ENCODE measurements at places on chromosomes 1 and 21.

GRCh38 chr1:20867062-20867461, 80.0 kb upstream of the HP1BP3 start:
- no peak for DNase-seq

DNA sequence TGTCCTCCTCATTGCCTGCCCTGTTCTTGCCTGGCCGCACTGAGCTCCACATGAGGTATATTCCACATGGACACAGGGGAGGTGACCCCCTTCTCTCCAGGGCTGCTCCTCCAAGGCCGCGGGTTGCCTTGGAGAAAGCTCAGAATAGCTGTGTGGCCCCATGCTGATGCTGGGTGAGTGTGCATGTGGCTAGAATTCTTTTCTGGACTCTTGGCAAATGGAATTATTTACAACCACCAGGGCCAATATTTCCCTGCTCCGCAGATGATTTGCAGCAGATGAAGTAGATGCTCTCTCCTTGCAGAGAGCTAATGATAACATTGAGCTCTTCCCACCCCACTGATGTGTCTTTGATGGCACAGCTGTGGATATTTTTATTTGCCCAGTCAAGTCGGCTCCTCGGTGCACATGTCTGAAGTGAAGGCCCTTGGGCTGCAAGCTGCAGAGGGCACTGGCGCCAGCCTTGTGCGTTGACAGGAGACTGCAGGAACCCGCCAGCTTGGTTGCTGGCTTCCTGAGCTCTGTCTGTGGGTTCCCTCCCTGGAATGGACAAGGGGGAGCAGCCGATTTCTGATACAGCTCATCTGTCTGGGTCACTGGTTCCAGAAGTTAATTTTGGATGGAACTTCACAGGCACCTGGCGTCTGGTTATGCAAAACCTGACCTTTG, 404.7 kb upstream of the VAMP3 start:
- DNase-seq = no peak

GRCh38 chr1:44531785-44532566, 126.9 kb downstream of the RNF220 start:
- DNase-seq = peak; percentile 69

GRCh38 chr21:36628761-36629460, 70.0 kb upstream of the SIM2 start:
- no peak for DNase-seq

DNA sequence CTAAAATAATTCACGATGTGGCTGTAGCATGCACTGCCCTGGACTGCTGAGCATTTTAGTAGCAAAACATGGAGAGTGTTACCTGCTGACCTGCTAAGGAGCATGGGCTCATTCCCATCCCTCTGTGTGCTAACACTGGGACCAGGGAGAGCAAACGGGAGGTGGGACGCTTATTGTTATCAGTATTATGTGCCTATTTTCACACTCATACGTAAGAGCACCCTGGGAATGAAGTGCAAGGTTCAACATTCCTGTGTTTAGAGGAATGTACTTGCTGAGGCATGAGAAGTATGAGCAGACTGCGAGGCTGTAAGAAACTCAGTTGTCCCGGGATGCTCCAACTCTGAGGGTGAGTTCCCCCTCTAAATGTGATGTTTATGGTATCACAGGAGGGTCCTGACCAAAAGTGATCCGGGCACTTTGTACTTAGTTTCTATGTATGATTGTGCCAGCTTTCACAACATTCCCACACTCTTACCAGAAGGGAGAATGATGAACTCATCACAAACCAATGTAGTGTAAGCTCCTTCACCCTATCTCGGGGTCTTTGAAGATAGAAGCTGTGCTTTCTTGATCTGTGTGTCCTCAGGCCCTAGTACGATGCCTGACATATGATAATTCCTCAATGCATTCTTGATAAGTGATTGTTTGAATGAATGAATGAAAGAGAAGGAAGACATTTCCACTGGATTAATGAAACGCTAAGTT, 164.8 kb downstream of the KCNJ6 start:
- DNase-seq = no peak

DNA sequence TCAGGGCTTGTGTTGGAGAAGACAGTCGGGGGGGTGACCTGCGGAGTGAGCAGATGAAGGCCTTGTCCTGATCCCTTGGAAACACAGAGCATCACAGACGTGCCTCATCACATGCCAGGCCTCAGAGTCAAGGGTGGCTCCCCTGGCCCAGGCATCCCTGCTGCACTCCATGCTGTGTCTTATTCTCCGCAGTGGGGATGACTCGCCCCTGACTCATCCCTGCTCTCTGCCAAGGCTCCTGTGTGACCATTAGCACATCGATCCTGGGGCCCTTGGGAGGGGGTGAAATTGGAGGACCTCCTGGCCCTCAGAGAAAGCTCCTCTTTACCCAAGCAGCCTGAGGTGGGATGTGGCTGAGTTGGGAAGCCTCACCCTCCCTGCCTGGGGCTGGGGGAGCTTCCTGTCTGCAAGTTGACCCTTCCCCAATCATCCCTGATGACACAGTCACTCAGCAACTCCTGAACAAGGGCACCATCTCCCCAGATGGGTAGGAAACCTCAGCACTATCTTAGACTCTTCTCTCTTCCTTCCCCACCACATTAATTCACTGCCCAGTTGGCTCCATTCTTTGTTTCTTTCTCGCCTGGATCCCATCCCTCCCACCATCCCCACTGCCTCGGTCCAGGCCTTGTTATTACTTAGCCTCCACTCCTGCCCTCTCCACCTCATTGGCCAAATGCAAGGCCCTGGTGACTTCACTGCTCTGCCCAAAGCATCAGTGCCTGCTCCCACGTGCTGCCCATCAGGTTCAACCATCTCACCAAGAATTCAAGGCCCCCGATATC, 74.6 kb downstream of the CAMK2N1 start:
- DNase-seq = no peak

GRCh38 chr1:29793101-29793546, 556.8 kb downstream of the PTPRU start:
- peak; percentile 69 for DNase-seq

DNA sequence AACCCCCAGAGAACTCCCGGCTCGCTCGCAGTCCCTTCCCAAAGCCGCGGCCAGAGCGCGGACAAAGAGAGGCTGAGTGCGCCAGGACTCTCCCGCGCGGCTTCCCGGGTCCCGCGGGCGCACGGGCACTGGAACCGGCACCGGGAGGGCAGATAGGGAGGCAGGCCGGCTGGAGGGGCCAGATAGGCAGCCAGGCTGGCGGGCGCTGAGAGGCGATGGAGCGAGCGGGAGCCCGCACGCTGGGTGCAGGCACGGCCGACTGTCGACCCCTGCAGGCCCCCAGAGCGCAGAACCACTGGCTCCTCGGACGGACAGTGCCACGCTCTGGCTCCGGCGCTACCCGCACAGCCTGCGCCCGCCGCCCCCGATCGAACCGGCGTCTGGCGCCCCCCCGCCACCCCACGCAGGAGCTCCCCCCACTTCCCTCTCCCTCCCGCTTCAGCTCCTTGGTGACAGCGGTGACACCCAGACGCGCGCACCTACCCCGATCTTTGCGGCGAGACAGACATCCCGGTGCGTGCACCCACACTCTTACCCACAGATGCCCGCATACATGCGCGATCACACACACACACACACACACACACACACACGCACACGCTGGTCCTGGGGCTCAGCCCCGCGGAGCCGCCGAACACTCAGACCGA, 534 bp downstream of the SLC6A9 start:
- DNase-seq = peak; percentile 44

DNA sequence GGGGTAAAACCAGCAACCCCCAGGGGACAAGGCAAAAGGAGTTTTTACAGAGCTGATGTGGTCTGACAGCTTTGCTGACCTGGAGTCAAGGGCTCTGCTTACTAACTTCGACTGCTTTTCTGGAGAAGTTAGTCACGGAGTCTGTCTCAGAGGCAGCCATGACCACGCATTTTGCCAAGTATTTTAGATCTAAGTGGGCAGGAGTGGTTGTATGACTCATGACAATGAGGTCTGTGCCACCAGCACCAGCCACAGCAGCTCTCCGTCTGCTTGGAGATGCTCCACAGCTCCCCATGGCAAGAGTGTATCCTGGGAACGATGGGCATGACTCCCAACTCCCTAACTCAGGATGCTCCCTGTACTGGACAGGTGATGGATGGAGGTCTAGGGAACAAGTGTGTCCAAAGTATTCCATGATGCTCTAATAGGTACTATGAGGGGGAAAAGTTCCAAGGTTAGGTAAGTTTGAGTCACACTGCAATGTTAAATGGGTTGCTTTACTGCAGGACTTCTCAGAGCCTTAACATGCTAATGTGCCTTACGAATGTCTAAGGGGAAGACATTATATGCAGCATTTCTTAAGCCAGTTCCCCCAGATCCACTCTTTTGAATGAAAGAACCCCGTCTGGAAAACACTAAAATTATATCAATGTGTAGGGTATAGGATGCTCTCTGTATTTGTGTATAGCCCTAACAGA, 359.0 kb downstream of the HHAT start:
- no peak for DNase-seq

DNA sequence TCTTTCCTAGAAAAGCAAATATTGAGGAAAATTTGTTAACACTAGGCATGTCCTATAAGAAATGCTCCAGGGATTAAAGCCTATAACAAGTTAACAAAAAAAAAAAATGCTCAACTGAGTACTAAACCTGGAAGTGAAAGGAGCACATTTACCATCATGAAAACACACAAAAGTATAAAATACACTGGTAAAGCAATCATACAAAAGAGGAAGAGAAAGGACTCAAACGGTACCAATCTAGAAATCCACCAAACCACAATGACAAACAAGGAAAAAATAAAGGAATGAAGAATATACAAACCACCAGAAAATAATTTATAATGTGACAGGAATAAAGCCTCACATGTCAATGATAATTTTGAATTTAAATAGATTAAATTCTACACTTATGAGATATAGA, 21.2 kb downstream of the CD1E start:
- DNase-seq = no peak

DNA sequence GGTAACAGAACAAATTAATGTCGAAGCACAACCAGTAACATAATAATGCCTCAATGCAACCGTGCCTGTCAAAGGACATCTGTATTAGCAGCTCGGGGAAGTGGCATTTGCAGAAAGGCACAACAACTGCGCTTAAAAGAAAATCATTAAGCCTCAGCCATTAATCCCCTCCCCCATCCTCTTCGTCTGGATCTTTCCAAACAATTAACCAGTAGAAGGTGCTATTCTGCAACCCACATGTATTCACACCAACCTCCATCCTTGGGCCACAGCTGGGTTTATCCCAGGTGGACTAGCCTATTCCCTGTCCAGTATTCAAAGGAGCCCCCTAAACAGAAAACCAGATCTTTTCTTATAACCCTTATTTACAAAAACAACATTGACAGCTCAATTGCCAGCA, 2.6 kb downstream of the RERE start:
- no peak for DNase-seq

- DNase-seq = no peak
These were observed 416.1 kb downstream of the NPHP4 start for GRCh38 chr1:5576011-5576672.

DNA sequence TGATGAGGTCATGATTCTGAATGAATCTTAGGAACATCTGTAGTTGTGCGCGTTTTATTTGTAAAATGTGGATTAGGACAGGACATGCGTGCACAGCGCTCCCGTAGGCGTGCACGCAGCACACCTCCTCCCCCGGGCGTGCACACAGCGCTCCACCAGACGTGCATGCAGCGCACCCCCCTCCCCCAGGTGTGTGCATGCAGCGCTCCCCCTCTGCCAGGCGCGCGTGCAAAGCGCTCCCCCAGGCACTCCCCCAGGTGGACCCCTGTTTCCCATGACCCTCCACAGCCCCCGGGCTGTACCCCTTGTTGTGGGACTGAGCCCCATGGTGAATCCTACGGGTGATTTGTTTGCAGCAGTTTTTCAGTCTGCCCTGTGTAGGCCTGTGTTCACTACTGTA, 61.6 kb downstream of the S100B start:
- DNase-seq = no peak

DNA sequence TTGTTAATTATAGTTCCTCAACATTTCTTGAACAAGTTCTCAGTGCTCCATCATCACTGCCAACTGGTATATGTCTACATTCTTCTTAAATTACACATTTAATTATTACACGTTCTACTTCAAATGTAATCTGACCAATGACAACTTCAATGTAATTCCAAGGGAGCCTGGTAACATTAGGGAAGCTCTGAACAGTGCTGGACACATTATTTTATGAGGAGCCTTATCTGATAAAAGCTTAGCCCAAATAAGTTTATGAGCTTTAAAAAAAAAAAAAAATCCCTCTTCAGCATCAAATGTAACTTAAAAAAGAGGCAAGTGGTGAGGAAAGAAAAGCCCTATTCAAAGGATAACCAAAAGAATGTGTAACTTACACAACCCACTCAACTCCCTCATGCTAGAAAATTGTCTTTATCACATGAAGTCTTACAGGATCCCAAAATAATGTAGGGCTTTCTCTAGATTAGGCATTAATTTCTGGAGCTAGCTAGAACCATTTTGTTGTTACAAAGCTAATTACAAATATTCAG, 35.2 kb upstream of the ABCA4 start:
- no peak for DNase-seq

DNA sequence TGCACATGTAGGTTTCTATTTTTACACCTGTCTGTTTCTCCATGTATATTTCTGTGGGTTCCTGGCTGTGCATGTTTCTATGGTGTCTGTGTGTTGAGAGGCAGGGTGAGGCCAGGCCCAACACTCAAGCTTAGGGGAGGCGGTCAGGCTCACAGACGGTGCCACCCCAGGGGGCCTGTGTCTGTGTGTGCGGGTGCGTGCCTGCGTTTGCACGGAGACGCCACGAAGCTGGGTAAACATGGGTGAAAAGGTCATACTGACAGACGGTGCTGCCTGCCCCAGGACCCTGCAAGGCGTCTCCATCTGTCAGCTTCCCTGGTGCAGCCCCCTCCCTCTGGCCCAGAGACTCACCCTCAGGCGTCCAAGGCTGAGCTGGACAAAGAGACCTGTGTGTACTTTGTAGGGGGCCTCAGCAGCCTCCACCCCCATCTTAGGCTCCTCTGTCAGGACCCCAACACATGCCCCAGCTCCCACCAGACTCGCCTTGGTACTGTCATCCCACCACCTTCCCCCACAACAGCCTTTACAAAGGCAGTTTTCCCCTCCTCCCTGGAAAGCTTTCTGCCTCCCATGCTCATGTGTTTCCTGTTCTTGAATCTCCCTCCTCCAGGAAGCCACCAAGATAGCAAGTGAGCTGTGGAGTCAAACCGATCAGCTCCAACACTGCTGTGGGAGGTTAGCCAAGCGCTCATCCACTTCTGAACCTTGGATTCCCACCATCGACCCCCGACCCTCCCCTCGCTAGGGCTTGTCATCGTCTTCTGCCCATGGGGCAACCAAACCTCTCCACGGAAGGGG, 34.1 kb downstream of the PTPRF start:
- DNase-seq = no peak

DNA sequence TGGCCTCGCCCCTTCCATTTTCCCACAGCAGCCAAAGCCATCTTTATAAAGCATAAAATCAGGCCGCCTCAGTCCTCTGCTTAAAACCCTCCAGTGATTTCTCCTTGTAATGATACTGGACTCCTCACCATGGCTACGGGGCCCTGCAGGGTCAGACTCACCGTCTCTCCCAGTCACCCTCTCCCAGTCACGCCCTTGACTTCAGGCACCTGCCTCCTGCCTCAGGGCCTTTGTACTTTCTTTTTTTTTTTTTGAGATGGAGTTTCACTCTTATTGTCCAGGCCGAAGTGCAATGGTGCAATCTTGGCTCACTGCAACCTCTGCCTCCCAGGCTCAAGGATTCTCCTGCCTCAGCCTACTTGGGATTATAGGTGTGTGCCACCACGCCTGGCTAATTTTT, 47.8 kb downstream of the PIK3CD start:
- no peak for DNase-seq

All from GM12865 (cell line).